ELR (cell line): ENCODE measurements at places on chromosomes 1 and 21.

DNA sequence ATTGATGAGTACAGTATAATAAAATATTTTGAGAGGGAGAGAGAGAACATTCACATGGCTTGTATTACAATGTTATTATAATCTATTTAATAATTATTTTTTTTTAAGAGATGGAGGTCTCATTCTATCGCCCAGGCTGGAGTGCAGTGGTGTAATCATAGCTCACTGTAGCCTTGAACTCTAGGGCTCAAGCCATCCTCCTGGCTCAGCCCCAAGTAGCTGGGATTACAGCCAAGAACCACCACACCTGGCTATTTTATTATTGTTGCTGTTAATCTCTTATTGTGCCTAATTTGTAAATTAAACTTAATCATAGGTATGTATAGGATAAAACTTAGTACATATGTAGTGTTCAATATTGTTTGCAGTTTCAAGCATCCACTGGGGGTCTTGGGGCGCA, 57.8 kb downstream of the HS2ST1 start:
- no peak for DNase-seq

GRCh38 chr1:92409946-92410549, 76.7 kb downstream of the GFI1 start:
- no peak for DNase-seq

- no peak for DNase-seq
Measured at GRCh38 chr21:45599146-45599581, 44.4 kb upstream of the PCBP3 start.

GRCh38 chr1:212234431-212235395, 50.5 kb upstream of the PPP2R5A start:
- peak; percentile 91 for DNase-seq

DNA sequence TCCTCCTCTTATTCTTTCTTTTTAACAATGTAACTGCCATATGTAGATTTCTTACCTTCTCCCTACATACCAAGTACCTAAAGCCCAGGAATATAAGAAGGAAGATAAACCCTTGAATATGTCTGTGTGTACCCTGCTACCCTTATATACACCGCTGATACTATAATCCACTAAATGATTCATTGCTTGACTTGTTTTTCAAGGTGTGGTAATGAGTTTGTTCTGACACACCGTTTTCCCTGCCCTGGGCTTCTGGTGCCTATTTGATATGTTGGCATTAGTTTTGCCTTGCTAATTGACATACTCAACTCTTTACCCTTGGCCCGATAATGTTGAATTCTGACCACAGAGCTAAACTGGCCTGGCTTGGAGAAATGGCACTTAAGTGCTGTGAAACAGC, 64.3 kb downstream of the IL23R start:
- DNase-seq = no peak

DNA sequence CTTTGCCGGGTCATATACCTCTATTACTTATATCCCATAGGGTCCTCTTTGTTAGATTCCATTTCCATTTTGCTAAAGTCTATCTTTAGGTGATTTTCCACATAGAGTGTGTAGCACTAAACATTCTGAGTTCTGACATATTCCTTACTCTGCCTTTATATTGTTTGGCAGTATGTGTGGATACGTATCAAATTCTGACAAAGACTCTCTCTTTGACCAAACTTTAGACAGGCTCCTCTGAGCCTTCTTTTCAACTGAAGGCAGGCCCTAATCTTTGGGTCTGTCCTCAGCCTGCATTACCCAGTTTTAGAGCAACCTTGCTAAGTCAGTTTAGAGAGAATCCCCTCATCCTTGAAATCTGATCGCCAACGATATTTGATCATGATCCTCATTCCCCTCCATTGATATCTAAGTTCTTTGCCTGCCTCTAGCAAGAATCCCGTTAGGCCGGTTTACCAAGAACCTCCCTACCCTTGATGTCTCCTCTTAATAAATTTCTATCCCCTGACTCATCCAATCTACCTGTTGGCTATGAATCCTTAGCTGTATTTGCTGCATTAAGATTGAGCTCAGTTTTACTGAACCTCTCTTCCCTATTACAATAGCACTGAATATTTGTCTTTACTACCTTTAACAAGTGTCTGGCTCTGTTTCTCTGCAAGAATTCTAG, 10.4 kb upstream of the PPT1 start:
- no peak for DNase-seq

DNA sequence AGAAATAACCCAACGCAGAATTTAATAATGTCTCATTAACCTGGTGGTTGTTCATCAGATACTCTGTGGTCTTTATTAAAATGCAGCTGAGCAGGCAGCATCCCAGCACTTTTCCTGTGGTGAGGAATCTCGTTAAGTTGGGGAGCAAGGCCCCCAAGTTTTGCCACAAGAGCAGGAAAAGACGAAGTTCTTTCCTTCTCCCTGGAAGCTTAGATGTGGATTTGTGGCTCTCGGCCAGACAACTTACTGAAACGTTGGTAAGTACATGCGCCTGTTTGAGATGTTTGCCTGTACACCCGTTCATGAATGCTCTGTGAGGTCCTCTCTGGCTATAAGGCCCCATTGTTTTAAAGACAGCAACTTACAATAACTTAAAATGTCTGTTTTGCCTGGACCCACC, 34.3 kb upstream of the PDE9A start:
- no peak for DNase-seq

DNA sequence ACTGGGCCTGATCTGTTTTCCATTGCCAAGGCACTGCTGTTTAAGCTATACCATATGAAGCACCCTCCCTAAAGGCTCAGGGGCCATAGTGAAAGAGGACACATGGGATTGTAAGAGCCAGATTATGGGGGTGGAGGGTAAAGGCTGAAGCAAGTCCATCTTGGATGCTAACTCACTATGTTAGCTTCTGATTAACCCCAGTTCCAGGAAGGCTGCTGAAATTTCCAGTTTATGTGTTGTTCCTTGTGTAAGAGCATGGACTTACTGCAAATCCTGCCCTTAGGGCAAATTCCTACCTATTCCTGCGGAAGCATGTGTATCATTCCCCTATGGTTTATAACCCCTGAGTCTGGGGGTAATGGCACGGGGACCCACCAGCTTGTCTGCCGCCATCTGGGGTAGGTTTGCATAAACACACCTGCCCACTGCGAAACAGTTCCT, 91.8 kb upstream of the SERBP1 start:
- peak; percentile 13 for DNase-seq

- DNase-seq = no peak
Measured at GRCh38 chr1:206794294-206794908, 22.1 kb upstream of the IL10 start.

GRCh38 chr1:89311757-89312156, 39.1 kb upstream of the GBP5 start:
- no peak for DNase-seq

DNA sequence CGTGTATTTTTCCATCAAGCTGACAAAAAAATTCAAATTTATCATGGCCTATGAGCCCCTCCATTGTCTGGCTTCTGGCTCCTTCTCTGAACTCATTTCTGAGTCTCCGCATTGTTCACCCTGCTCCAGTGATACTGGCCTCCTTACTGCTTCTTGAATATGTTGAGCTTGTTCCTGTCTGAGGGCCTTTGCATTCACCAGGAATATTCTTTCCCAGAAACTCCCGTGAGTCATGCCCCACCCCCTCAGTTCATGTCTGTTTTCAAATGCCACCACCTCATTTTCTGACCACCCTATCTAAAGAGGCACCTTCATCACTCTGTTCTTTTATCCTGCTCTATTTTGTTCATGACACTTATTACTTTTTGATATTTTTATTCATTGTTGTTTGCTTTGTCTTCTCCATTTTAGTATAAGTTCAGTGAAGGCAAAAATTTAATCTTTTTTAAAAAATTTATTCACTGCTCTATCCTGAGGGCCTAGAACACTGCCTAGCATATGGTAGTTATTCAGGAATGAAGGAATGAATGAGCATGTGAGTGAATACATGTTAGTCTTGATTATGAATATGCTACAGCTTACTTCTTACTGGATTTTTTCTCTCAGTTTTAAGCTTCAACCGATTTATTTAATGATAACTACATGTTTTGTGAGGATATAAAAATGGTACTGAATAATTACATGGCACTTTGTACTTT, 140.4 kb upstream of the C1orf105 start:
- DNase-seq = peak; percentile 5

GRCh38 chr1:171381866-171382210, 67.9 kb downstream of the FMO4 start:
- DNase-seq = no peak

- peak; percentile 26 for DNase-seq
Measured at GRCh38 chr1:15618077-15618654, 908 bp downstream of the DDI2 start.

GRCh38 chr1:12565966-12566352, 52.1 kb downstream of the DHRS3 start:
- no peak for DNase-seq

GRCh38 chr1:46137916-46138315, 5.5 kb upstream of the PIK3R3 start:
- DNase-seq = peak; percentile 52

GRCh38 chr1:88984569-88984968, 7.9 kb downstream of the KYAT3 start:
- DNase-seq = no peak

GRCh38 chr1:239952348-239953308, 139.1 kb upstream of the FMN2 start:
- DNase-seq = peak; percentile 40
